ENCODE measurements at places on chromosomes 5 and 9.

DNA sequence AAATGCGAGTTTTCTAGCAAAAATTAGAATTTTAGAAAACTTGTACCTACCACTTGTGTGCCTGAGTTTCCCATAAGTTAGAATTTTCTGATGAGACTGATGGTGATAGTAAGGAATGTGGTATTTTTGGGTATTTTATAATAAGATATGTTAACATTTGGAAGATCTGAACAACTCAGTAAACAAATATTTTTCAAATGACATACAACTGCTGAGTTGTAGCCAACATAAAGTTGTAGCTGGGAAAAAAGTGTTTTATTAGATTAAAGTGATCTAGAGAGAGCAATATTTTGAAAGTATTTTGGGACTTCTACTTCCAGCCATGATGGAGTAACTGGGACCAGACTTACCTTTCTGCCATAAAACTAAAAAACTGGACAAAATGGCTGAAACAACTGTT is 37.9 kb downstream of the GEMIN5 start:
- no peak for DNase-seq

GRCh38 chr5:122985954-122986721 is 50.4 kb downstream of the PPIC start:
- DNase-seq = no peak

DNA sequence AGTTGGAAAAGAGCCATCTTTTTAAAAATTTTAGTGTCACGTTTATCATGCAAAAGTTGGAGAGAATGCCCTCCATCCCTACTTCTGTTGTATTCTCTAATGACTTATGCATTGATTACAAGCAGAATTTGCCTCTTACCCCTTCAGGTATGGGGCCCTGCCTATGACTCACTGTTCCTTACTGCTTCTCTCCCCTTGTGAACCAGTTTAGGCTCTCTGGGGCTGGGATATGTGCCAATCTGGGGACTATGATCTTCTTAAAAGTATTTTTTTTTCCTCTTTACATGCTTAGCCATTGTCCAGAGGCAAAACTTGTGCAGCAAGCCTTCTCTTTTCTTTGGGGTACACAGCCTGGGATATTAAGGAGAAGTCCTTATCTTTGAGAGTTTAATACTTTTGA is 37.4 kb downstream of the CAMK4 start:
- DNase-seq = no peak

DNA sequence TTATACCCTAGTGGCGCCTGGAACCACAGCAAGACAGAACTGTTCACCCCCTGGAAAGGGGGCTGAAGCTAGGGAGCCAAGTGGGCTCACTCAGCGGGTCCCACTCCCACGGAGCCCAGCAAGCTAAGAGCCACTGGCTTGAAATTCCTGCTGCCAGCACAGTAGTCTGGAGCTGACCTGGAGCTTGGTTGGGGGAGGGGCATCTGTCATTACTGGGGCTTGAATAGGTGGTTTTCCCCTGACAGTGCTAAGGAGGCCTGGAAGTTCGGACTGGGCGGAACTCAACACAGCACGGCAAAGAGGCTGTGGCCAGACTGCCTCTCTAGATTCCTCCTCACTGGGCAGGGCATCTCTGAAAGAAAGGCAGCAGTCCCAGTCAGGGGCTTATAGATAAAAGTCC is 19.5 kb downstream of the BTNL3 start:
- DNase-seq = no peak

DNA sequence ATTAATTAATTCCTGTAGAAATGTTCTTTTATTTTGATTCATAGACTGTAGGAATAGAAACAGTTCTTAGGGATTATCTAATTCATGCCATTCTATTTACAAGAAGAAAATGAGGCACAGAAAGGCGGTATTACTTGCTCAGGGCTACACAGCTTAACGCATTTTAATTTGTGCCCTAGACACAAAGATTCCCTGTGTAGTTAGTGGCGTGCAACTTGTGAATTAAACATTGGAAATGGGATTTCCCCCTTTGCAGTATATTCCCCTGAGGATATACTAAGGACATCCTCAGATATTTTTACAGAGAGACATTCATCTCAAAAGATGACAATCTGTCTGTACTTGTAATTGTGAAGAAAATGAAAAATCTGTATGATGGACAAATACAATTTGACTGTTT is 108.1 kb downstream of the SGCD start:
- DNase-seq = no peak

- DNase-seq = no peak
These were observed 177.5 kb upstream of the TBC1D2 start for GRCh38 chr9:98432960-98433359.

DNA sequence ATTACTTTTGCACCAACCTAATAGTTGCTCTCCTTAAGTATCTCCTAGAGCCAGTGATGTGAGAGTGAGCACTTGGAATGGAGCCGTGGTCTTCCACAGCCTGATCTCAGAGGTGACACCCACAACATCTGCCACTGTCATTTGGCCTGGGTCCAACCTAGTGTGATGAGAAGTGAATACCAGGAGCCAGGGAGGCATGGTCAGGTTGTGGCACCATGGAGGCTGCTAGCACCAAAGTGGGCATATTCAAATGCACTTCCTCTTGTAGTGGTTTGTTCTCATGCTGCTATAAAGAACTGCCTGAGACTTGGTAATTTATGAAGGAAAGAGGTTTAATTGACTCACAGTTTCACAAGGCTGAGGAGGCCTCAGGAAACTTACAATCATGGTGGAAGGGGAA is 22.6 kb upstream of the CEP72 start:
- DNase-seq = no peak

DNA sequence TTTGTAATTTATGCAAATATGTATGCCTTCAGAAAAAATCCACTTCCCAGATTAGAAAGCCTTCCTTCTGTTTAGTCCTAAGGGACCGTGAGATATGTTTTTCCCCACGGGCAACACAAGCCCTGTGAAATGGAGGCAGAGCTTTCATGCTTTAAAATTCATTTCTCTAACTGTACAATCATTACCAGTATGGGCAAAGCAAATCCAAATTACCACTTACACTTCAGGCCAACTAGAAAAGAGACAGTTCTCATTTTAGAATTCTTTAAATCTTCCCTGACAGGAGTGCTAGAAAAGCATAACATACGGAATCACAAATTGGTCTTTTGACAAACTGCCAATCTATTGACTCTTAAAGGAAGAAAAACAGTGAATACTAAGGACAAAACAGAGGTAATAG is 20.5 kb upstream of the TNPO1 start:
- no peak for DNase-seq

DNA sequence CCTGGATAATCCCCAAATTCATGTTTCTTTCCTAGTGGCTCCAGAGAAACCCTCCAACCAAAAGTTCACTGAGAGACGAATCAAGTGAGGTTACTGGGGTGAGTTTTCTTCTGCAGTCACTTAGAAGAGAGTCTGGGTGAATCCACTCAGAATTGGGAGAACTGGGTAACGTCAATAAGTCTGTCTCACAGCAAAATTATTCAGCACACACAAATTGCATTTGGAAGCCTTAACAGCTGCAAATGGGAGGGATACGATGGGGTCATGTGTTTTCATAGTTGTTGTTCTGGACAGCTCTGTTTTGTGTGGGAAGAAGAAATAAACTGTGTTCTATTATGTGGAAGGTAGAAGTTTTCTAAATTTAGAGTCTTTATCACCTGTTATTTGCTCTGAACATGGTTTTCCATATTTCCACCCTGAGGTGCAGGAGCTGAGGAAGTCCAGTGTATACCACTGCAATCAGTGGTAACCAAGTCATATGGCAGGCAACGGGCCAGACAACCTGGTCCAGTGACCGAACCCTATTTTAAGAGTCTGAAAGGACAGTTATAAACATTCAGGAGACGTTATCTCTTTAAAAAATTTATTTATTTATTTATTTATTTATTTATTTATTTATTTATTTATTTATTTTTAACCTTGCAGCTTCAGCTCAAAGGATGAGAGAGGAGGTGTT is 21.9 kb downstream of the MARCHF3 start:
- DNase-seq = no peak

- no peak for DNase-seq
These were observed 9.7 kb downstream of the PCDH1 start for GRCh38 chr5:141868541-141868940.

- DNase-seq = no peak
These were observed 22.0 kb downstream of the DDX31 start for GRCh38 chr9:132647806-132648205.

DNA sequence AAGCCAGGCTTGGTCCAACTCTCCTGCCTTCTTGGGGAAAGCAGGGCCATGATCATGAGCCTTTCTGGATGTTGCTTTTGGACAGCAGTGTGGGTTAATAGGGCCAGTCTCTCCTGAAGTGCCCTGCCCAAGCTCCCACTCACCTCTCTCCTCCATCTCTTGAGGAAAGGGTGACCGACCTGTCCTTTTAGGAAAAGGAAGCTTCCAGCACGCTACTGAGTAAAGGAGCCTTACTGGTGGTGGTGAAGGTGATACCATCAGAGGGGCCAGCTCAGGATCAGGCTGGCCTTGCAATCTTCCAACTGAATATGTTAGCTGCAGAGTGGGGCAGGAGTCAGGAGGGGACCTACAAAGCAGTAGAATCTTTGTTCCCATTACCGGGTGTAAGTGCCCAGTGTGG is 2.2 kb upstream of the RGS3 start:
- DNase-seq = no peak

DNA sequence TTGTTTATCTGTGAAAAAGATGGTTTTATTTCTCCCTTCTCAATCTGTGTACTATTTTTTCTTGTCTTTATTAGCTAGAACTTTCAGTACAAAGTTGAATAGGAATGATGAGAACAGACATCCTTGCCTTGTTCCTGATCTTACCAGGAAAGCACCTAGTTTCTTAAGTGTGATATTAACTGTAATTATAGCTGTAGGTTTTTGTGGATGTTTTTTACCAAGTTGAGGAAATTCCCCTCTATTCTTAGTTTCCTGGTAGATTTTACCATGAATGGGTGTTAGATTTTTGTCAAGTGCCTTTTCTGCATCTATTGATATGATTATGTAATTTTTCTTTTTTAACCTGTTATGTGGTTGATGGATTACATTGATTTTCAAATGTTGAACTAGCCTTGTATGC is 68.7 kb downstream of the KCNN2 start:
- DNase-seq = no peak

- no peak for DNase-seq
These were observed 262.8 kb upstream of the CDH6 start for GRCh38 chr5:30930736-30931135.

GRCh38 chr9:38435521-38435920 is 11.3 kb upstream of the IGFBPL1 start:
- no peak for DNase-seq

- peak; percentile 68 for DNase-seq
These were observed 78.9 kb downstream of the SEMA4D start for GRCh38 chr9:89418882-89419640.

GRCh38 chr5:110401881-110402280 is 324.6 kb downstream of the TMEM232 start:
- DNase-seq = no peak

GRCh38 chr5:158822099-158822498 is 277.6 kb downstream of the EBF1 start:
- DNase-seq = no peak

DNA sequence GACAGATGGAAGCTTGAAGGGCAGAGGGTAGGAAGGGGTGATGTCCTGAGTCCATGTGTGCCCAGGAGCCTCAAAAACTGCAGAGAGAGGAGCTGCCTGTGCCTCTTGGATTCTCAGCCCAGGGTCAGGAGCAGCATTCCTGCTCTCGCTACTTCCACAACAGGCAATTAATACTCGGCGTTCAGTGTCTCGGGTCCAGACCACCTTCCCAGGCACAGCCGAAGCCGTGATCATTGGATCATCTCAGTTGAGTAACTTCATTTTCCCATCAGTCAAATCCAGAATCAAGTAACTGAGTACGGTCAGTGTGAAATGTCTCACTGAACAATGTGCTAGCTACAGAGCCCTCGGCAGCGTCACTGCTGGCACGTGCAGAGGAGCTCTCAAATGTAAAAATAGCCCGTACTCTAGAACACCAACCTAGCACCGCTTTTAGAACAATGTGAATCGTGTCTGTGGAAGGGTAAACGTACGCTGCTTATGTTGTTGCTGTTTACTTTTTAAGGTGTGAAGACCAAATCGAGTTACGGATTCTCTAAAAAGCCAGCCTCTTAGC is 63.5 kb upstream of the IRX4 start:
- DNase-seq = no peak

- no peak for DNase-seq
These were observed 382 bp upstream of the CDKN2B start for GRCh38 chr9:22009506-22009867.

GRCh38 chr5:569358-569867 is 42.7 kb upstream of the CEP72 start:
- no peak for DNase-seq

GRCh38 chr9:4640027-4640426 is 22.1 kb upstream of the PLPP6 start:
- peak; percentile 53 for DNase-seq

DNA sequence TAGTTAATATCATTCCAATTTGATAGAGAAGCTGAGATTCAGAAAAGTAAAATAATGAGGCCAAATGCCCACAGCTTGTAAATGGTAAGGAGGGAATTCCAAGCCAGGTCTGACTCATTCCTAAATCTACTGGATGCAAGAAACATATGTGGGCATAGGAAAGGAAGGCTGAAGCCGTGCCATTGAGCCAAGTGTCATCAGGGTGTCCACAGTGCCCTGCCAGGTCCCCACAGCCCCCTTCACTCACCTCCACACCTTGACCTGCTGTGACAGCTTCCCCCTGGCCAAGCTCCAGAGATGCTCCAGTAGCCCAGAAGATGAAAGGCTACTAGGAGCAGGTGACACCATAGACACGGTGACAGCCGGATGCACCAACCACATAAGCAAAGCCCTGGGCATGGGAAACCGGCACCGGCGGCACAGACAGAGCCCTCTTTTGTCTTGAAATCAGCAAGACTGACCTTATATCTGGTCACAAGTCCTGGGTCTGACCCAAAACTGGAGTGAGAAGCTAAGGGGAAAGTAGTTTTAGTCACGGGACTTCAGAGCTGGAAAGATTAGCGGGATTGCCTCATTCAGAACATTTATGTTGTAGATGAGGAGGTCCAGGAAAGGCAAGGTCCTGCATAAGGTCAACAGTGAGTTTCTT is 20.1 kb upstream of the FAT2 start:
- no peak for DNase-seq

GRCh38 chr9:94824913-94825610 is 98.6 kb downstream of the AOPEP start:
- no peak for DNase-seq

DNA sequence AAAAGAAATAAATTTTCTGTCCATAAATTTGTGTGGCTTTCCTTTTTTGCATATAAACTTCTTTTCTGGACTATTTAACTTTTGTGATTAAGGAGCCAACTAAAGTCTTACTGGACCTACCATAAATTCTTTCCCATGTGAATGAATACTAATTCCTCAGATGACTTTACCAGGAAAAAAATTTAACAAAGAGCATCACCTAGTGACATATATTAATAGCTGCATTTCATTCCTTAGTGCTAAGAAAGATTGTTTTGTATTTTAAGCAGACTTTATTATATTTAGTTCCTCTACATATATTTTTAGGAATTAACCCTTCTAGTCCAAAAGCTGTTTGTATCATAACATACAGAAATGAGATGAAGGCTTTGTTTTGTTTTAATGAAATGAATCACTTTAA is 64.4 kb downstream of the C9orf85 start:
- no peak for DNase-seq

All from CD4-positive, alpha-beta T cell (primary cell).